Cardiac septum (tissue), 1 donor: ENCODE measurements at places on chromosomes 1 and 21.

- DNase-seq: no peak
These were observed 84.3 kb upstream of the COA6 start for GRCh38 chr1:234288946-234289345.

DNA sequence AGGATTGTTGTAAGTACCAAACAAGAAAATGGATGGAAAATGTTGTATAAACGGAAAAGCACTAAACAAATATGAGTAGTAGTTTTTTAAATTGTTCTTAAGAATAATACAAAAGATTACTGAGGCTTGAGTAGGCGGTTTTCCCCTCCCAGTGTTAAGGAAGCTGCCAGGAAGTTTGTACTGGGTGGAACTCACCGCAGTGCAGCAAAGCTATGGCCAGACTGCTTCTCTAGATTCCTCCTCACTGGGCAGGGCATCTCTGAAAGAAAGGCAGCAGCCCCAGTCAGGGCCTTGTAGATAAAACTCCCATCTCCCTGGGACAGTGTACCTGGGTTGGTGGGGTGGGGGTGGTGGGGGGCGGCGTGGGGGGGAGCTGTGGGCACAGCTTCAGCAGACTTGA is 58.7 kb downstream of the XCL2 start:
- DNase-seq: no peak

GRCh38 chr1:38745476-38746401 is 113.8 kb downstream of the RRAGC start:
- no peak for DNase-seq

- no peak for DNase-seq
These were observed 6.7 kb upstream of the PTGER3 start for GRCh38 chr1:71054281-71054731.

DNA sequence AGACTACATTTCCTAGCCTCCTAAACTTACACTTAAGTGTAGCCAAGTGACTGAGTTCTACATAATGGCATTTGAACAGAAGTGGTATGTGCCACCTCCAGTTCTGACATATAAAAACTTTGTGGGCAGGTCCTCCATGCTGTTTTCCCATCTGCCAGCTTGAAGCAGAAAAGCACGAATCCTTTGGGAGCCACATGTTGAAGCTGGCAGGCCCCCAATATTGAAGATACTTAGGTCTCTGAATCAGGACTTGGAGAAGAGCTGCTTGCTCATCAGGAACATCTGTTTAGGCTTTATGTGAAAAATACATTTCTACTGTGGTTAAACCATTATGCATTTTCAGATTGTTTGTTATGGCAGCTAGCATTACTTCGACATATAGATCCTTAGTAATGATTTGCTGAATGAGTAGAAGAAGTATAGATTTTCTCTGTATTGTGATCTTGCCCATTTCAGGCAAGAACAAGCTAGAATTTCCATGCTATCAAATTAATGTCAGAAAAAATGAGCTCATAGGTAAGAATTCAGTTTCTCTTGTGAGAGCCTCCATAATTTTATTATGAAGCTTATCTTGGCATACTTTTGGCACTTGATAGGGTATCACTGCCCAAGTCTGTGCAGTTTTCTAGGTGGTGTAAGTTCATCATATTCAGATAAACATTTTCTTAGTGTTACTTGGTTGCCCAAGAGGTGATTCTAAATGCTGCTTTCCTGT is 68.4 kb downstream of the GDAP2 start:
- no peak for DNase-seq

- no peak for DNase-seq
These were observed 440.9 kb upstream of the LRRC7 start for GRCh38 chr1:69126796-69127195.

DNA sequence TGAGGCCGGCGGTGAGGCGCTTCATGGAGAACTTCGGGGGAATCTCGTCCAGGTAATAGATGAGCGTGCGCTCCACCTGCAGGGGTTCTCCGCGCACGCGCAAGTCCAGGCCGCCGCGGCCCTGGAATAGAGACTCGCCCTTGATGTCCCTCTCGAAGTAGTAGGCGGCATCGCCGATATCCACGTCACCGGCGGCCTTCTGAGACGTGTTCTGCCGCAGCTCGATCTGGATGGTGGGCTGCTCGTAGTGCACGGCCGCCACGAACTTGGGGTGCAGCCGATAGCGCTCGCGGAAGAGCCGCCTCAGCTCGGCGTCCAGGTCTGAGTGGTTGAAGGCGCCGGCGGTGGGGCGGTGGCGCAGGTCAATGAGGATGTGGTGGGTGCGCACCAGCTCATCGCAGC is 726 bp downstream of the TACSTD2 start:
- no peak for DNase-seq

- no peak for DNase-seq
These were observed 41.6 kb downstream of the PARP1 start for GRCh38 chr1:226366290-226366689.

GRCh38 chr21:41775149-41775472 is 8.3 kb upstream of the RIPK4 start:
- no peak for DNase-seq
